ENCODE measurements at places on chromosomes 13 and 19. TPM values are rescaled to one million over a fixed set of nuclear protein-coding genes. Genes with fewer than 3 reads are reported as not detected.

DNA sequence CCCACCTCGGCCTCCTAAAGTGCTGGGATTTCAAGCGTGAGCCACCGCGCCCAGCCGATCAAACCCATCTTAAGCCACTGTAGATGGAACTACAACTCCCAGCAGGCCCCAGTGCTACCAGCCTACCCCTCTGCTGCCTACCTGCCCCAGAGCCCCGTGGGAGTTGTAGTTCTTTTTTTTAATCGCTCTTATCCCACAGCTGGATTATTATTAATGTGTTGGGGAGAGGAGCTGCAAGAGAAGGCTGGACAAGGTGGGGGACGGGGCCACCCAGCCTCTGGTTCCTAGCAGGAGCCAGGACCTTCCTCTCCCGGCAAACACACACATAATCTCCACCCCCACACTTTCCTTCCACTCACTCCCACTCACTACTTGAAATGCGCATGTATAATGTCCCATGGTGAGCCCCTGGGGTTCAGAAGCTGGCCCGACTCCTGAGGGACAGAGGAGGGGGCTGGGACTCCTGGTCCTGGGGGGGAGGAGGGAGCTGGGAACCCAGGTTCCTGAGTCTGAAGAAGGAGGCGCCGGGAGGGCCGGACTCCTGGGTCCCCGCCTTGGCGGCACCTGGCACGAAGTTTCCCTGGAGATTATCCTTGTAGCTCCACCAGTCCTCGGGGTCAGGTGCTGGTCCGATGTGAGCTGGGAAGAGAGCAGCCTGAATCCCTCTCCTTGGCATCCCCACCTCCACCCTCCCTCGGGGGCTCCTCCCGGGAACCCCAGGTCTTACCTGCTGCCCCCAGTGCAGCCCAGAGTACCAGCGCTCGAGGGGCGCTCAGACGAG is 958 bp downstream of the CA11 start:
- H3K27ac ChIP-seq, result peak overlapping the region; percentile 77
- peak; percentile 65 for DNase-seq
- H3K36me3 ChIP-seq, result no peaks in the 10 kb centered on the region
- H3K4me3 ChIP-seq, result peak overlapping the region; percentile 59
- peaks cover 5% of the 10 kb centered on the region for H3K4me1 ChIP-seq
- H3K27me3 ChIP-seq, result no peaks in the 10 kb centered on the region

DNA sequence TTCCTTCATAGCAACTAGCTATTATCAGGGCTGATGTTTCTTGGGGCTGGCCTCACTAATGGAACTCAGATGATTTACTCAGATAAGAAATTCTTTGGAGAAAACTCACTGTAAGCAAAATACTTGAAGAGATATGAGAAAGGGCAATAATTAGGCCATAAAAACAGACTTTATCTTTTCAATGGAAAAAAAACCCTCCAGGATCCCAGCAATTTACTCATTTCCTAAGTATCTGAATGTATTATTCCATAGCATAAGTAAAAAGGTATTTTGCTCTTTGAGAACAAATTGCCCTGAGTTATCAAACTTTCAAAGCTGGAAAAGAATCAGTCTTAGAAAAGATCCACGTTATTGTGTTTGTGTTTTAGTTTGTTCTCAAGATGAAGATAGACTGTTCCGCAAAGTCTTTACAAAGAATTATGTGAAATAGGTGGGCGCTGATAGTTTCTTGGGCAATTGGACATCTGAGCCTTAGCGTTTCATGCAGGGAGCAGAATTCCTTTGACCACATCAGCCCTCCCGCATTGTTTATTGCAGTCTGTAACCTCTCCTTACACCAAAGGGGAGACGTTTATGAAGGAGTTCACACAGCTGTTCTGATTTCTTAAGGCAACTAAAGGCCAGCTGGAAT is 29.1 kb upstream of the CSNK1A1L start:
- H3K27me3 ChIP-seq, result no peaks in the 10 kb centered on the region
- H3K4me1 ChIP-seq, result no peaks in the 10 kb centered on the region
- H3K27ac ChIP-seq, result no peak overlapping the region
- DNase-seq, result no peak

DNA sequence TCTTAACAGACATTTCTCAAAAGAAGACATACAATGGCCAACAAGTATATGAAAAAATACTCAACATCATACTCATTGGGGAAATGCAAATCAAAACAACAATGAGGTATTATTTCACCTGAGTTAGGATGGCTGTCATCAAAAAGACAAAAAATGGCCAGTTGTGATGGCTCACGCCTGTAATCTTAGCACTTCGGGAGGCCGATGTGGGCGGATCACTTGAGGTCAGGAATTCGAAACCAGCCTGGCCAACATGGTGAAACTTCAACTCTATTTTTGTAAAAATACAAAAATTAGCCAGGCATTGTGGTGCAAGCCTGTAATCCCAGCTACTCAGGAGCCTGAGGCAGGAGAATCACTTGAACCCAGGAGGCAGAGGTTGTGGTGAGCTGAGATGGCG is 22.0 kb downstream of the CEACAM16 start:
- H3K4me1 ChIP-seq, result no peaks in the 10 kb centered on the region
- H3K36me3 ChIP-seq, result no peaks in the 10 kb centered on the region
- H3K27ac ChIP-seq, result no peak overlapping the region
- no peak overlapping the region for H3K4me3 ChIP-seq
- no peaks in the 10 kb centered on the region for H3K27me3 ChIP-seq

DNA sequence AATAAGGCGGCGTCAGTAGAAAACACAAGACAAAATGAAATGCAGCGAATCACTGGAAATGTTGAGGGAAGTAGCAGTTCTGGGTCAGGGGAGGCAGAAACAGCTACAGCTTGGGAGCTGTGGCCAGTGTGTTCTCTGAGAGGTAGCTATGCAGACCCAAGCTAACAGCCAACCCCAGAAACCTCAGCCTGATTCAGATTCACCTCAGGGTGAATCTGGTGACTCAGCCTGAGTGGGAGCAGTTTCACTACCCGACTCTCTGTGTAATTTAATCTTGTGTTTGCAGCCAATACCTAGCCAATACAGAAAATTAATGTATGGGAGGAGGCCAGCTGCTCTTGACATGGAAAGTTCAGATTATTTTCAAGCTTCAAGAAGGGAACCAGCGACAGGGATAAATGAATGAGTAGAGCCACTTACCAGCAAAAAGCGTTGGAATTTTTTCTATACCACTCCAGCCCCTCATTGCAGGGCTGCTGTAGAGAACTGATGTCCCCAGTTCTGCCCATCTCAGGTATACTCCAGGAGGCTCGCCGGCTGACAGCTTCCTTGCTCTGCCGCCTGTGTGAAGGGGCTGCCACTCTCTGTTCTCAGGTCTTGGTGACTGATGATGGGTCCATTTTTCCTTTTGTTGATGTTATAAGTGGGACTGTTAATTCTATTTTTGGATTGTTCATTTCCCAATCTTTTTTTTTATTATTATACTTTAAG is 8.9 kb downstream of the IGFL3 start:
- no peaks in the 10 kb centered on the region for H3K4me1 ChIP-seq
- H3K4me3 ChIP-seq, result no peak overlapping the region
- no peaks in the 10 kb centered on the region for H3K36me3 ChIP-seq
- no peak overlapping the region for H3K27ac ChIP-seq

DNA sequence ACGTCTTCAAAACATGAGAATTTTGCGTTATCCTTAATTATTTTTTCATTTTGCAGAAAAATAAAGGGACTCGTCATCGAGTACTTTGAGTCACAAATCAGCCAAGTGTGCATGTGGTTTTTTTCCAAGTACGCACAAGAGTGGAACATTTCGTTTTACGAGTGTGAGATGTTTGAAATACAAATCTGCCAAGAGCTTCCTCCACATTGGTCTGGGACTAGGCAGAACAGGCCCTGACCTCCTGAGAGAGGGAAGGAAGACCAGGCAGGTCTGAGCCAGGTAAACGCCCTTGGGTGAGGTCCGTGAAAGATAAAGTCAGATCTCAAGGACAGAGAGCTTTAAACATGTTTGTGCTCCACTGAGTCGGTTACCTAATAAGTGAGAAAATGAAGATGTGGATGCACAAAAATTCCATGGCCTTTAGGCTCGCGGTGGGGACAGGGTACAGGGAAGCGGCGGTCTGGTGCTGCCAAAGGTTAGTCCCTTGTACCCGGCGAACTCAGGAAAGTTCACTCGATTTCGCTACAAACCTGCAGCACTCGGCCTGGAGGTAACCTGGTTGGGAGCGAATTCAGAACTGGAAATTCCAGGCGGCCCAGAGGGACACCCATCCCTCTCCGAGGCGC is 473 bp upstream of the ITM2B start:
- H3K4me3 ChIP-seq, result peak overlapping the region; percentile 82
- no peaks in the 10 kb centered on the region for H3K27me3 ChIP-seq
- H3K27ac ChIP-seq, result peak overlapping the region; percentile 85
- peaks cover 8% of the 10 kb centered on the region for H3K36me3 ChIP-seq
- DNase-seq, result no peak
- H3K4me1 ChIP-seq, result peaks cover 27% of the 10 kb centered on the region

GRCh38 chr19:28542394-28543243 is 670.3 kb downstream of the UQCRFS1 start:
- no peaks in the 10 kb centered on the region for H3K27me3 ChIP-seq
- H3K4me1 ChIP-seq, result no peaks in the 10 kb centered on the region
- H3K36me3 ChIP-seq, result no peaks in the 10 kb centered on the region
- DNase-seq, result no peak
- no peak overlapping the region for H3K4me3 ChIP-seq

GRCh38 chr19:21109116-21109515 is 27.1 kb downstream of the ZNF714 start:
- no peaks in the 10 kb centered on the region for H3K36me3 ChIP-seq
- H3K4me3 ChIP-seq, result no peak overlapping the region
- no peak overlapping the region for H3K27ac ChIP-seq

DNA sequence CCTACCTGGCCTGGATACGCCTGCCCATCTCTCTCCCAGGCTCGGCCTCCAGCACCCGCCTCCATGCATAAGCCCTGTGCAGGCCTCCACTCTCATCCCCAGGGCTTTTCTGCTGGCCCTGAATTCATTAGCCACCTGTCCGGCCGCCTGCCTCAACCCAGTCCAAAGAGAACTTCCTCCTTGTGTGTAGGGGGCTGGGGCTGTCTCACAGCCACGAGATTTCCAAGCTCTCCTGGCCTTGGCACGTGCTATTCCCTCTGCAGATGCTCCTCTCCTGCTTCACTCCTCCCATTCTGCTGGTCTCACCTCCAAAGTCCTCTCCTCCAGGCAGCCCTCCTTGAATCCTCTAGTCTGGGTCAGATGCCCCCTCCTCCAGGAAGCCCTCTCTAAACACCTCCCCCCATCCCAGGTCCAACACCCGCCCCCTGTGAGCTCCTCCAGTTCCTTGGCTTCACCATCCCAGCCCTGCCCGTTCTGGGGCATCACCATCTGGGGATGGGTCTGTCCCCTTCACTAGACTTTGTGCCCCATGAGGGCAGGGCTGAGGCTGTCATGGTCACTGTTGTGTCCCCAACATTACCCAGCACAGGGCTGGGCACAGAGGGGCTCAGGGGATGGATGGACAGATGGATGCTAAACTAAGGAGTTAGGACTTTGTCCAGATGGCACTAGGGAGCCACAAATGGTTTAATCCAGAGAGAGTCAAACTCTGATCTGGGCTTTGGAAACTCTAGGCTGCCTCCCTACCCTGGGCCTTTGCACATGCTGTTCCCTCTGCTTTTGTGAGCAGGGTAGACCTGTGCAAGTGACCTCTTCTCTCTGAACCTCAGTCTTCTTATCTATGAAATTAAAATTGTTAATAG is 14.8 kb downstream of the MEIS3 start:
- H3K4me3 ChIP-seq, result no peak overlapping the region
- peaks cover 5% of the 10 kb centered on the region for H3K27me3 ChIP-seq
- no peak overlapping the region for H3K27ac ChIP-seq
- no peak for DNase-seq
- no peaks in the 10 kb centered on the region for H3K36me3 ChIP-seq

- no peak overlapping the region for H3K27ac ChIP-seq
- no peaks in the 10 kb centered on the region for H3K36me3 ChIP-seq
- H3K4me1 ChIP-seq, result no peaks in the 10 kb centered on the region
Observed at GRCh38 chr13:58300224-58300623, 668.7 kb downstream of the PCDH17 start.

DNA sequence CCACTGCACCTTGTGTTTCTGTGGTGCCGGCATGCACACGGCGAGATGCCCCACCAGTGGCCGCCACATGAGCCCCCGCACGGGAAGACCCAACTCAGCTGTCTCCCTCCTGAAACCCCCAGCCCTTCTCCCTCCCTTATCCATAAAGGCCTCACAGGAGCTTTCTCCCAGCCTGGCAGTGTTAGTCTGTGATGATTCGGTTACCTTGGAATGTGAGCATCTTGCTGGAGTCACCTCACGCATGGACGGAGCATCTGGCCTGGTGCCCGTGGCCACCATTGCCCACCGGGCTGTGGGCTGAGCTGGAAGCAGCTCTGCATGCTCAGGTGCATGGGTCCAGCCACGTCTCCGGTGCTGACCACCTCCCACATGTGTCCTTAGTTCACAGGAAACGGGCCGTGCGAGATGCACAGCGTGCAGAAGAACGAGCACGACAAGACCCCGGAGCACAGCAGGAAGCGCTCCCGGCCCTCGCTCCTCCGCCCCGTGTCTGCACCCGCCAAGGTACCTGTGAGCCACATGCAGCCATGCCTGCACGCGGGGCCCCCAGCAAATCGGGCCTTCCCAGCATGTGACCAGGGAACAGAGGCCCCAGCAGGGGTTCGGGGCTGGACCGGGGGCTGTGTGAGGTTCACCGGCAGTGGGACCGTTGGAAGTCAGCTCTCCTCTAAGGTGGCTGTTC is 22.0 kb downstream of the SIN3B start:
- DNase-seq, result no peak
- no peak overlapping the region for H3K27ac ChIP-seq
- H3K27me3 ChIP-seq, result no peaks in the 10 kb centered on the region
- no peak overlapping the region for H3K4me3 ChIP-seq

DNA sequence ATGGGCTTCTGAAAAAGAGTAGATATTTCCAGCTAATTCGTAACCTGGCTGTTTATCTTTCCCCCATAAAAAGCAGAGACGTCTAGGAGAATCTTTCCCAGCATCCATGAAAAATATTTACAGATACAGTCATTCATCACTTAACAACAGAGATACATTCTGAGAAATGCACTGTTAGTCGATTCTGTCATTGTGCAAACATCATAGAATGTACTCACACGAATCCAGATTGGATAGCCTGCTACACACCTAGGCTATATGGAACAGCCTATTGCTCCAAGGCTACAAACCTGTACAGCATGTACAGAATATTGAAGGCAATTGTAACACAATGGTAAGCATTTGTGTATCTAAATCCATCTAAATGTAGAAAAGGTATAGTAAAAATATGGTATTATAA is 530.2 kb upstream of the NBEA start:
- no peaks in the 10 kb centered on the region for H3K4me1 ChIP-seq
- H3K27me3 ChIP-seq, result no peaks in the 10 kb centered on the region
- no peak overlapping the region for H3K4me3 ChIP-seq
- H3K36me3 ChIP-seq, result no peaks in the 10 kb centered on the region

DNA sequence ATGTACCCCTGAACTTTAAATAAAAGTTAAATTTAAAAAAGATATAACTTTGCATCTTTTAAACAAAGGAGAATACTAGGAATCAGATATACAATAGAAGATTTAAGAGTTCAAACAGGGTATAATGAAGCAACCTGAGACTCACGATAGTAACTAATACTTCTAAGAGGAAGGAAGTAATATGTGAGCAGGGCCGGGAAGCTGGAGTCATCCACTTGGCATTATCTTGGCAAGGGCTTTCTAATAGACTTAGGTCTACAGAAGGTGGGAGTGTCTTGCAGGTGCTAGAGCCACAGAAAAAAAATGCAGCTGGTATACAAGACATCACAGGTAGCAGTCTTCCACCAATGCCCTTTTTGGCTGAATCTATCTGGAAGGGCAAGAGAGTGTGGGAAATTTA is 231.9 kb downstream of the KCTD12 start:
- no peaks in the 10 kb centered on the region for H3K4me1 ChIP-seq
- no peaks in the 10 kb centered on the region for H3K36me3 ChIP-seq
- no peak overlapping the region for H3K4me3 ChIP-seq

Gene PALM
- 0.57 TPM for total RNA-seq

Gene SPRED3
- total RNA-seq, result 2.9 TPM

Gene TBXA2R
- 3.5 TPM for total RNA-seq

Gene ZNF235
- 14.2 TPM for total RNA-seq

Gene OR10H1
- total RNA-seq, result not detected

Gene CYP4F8
- total RNA-seq, result not detected

Gene FGF22
- total RNA-seq, result 0.35 TPM

Gene BCL3
- total RNA-seq, result 18.9 TPM

Gene PDX1
- not detected for total RNA-seq

Data from T-cell (primary cell).